Osteoblast (primary cell): ENCODE measurements at places on chromosomes 13 and 19.

DNA sequence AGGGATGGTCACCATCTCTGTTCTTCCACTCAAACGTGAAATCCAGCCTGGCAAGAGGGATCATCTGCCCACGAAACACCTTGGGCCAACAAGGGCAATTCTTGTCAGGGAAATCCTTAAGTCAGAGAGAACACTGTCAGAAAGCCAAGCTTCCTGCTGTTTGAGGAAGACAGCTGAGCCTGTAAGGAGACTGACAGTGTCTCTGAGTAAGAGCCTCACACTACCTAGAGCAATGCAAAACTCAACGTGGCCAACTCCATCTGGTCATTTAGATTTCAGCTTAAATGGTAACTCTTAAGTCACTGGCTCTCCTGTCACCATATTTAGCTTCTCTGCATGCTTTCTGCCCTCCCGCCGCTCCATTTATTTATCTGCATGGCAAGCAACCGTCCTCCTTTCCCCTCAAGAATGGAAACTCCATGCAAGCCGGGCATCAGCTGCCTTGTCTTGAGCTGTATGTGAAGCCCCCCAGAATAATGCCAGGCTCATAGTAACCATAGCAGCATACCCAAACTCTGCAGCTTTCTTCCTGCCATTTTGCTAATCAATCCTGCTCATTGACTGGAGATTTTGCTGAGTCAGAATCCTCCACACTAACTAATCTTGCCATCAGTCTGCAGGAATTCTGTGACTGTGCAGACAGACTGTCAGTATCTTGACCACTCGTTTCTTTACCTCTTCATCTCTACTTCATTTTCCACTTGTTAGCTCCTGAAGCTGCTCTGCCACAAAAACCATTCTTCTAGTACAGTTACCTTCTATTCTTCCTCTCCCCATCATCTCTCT is 159.8 kb downstream of the IRS2 start:
- no peak for DNase-seq

DNA sequence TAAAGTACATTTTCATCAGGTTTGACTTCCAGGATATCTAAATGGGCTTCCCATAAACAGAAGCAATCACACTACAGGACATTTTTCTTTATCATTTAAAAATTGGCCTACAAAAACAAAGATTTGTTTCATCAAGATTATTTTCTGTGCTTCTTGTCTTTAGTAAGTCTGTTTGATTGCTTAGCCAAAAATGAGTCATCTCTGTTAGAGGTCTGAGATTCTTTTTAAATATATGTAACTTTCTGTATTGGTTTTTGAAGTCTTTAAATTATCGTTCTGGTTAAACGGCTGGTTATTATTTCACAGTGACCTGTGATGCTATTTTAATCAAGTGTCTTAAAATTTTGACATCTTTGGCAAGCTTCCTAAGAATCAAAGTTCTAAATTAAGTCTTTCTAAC is 62.7 kb downstream of the SLITRK1 start:
- DNase-seq, result peak; percentile 72

GRCh38 chr13:29505511-29505910 is 90.0 kb downstream of the SLC7A1 start:
- no peak for DNase-seq

GRCh38 chr13:20482275-20482761 is 43.3 kb downstream of the CRYL1 start:
- DNase-seq, result no peak

GRCh38 chr13:92677571-92677970 is 549.0 kb upstream of the GPC6 start:
- no peak for DNase-seq

DNA sequence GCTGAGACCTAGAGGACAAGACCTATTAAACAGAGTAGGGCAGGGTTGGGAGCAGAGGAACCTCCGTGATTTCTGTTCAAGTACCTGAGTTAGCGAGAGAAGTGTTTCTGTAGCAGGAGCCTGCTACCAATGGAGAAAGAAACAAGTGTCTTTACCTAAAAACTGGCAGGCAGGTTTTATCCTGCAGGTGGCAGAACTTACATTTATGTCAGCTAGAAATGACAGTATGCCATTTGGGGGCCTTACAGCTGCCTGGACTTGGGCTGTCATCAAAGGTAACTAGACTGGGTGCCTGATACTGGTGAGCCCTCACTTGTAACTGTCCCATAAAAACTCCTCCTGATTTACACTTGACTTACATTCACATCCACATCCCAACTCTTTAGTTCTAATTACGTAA is 185.3 kb upstream of the MIR17HG start:
- no peak for DNase-seq

GRCh38 chr19:47670736-47671135 is 42.5 kb upstream of the EHD2 start:
- DNase-seq, result no peak

DNA sequence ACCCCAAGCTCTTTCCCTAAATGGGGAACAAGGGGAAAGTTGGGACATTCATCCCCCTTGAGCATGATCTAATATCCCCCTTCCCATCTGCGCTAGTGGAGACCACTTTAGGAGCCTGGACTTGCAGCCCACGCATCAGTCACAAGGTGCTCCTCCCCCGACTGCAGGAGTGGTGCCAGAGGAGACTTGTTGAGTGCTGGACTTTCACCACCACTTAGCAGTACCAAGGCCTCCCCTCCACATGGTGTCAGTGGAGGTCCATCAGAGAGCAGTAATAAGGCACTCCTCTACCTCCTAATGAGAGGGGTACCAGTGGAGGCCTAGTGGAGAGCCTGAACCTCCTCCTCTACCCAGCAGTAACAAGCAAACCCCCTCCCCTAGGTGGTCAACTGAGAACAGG is 22.5 kb downstream of the CAB39L start:
- DNase-seq, result no peak

GRCh38 chr13:95676105-95676761 is 706 bp upstream of the DNAJC3 start:
- DNase-seq, result peak; percentile 73

DNA sequence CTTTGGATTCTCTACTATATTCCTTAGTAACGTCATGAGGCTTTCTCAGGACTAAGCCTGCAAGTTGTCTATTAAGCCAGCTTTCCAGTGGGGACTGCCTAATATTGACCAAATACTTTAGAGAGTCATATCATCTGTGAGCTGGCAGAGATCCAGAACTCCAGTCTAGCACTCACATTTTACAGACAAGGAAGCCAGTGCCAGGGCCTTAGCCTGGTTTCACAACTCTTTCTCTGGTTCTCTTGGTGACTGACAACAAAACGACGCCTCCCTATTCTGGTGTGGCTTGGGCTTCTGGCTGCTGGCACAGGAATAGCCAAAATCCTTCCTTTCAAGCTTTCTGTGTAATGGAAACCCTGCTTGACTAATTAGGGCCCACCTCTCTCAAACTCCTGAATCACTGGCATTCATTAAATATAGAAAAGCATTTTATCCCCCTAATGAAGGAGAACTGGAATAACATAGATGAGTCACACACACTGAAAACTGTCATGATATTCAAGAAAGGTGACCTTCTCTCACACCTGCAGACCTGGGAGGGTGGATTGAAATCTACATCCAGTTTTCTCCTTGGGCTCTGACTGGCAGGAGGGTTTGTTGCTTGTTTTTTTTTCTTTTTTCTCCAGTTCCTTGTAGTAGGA is 75.2 kb upstream of the UBL3 start:
- no peak for DNase-seq

DNA sequence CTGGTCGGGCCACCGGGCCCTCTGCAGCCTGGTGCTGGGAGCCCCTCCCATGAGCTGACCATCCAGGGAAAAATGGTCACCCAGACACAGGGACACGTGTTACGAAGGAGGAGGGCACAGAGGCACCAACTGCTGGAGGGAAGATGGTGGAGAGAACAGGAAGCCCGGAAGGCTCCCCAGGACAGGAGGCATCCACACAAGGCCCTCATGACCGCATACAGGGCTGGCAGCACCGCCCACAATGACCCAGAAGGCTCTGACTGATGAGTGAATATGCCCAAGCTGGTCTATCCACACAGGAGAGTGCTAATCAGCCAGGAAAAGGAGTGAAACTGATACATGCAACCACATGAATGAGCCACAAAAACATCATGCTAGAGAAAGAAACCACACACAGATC is 14.0 kb upstream of the TMEM86B start:
- DNase-seq, result peak; percentile 72

GRCh38 chr19:6480848-6481415 is 655 bp downstream of the DENND1C start:
- DNase-seq, result peak; percentile 45

GRCh38 chr13:107209824-107210722 is 642.1 kb upstream of the ARGLU1 start:
- DNase-seq, result no peak

DNA sequence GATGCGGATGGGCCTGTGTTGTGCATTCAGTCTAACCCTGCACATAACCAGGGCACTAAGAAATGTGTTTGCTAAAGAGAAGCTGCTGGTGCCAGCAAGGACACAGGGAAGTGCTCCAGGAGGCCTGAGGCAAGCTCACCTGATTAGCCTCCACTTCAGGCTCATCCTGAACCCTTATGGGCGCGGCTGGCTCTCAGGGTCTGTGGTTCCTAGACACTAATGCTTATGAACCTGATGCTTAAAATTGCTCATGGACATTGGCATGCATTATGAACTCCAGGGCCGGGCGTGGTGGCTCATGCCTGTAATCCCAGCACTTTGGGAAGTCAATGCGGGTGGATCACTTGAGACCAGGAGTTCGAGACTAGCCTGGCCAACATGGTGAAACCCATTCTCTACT is 34.3 kb downstream of the SERP2 start:
- DNase-seq, result no peak

- peak; percentile 98 for DNase-seq
Observed at GRCh38 chr19:3580156-3580934, 4.9 kb upstream of the GIPC3 start.

DNA sequence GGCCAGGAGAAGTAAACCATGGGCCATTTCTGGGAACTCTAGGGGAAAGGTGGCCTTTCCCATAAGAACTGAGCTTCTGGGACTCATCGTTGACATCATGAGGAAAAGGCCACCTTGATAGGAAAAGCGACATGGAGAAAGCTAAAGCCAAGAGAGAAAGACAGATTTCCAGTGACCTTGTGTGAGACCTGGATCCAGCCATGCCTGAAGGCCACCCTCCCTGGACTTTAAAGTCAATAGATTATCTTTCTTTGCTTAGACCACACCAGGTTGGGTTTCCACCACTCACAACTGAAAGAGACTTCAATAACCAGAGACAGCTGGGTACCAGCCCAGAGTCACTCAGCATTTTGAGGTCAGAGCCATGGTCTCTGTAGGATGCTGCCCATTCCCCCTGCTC is 3.5 kb downstream of the CYP4F2 start:
- DNase-seq, result no peak

DNA sequence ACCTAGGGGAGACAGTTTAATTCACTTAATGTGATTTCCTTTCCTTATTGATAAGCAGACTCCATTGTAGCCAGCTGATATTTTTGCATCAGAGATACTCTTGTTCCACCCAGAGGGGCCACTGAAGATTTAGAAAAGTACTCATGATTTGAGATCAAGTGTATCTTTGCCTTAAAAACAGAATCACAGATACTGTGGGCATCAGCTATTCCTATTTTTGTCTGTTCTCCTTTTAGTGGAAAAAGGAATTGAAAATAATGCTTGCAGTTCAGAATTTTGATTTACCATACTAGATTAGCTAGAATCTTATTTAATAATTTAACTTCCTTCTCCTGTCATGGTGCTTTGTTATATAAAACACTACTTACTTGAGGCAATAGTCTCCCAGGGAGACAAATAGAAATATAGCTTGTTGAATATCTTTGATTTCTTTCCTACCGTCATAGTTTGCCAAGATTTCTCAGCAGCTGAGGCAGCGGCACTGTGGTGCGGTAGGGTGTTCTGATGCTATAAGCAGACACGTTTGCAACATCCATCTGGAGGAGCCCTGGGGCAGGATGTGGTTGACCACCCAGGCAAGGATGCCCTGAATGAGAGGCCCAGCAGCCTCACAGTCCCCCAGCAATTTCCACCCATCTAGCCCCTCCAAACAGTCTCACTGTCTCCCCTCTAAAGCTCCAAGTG is 47.0 kb upstream of the RAP2A start:
- no peak for DNase-seq

- DNase-seq, result no peak
Observed at GRCh38 chr19:47358936-47359335, 9.8 kb downstream of the DHX34 start.

- DNase-seq, result no peak
Observed at GRCh38 chr19:31975461-31975860, 369.9 kb upstream of the ZNF507 start.

DNA sequence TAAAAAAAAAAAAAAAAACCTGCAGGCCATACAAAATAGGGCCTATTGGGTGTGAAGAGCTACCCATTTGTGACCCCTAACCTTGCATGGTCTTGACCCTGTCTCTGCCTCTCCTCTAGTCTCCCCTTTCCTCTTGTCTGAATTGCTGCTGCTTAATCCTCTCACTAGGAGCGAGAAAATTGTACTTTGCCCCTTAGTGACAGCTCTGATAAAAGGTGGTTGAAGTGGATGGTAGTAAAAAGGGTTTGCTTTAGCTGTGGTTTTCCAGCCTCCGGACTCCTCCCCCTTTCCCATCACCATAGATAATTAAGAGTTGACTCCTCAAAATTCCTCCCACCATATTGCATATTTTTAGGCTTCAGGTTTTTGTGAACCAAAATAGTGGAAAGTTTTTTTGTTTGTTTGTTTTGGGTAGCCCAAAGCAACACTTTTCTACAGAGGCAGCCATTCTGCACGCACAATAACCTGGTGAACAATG is 23.5 kb downstream of the ACTN4 start:
- DNase-seq, result no peak

GRCh38 chr19:10517361-10517759 is at the start of gene S1PR5:
Gene S1PR5 (minus strand): TSS chr19:10517447. CDS start chr19:10515011, 2,436 bp downstream.
- peak; percentile 89 for DNase-seq
